ENCODE measurements at places on chromosomes 1 and 21.

GRCh38 chr1:200039849-200040474 is 12.5 kb downstream of the NR5A2 start:
- DNase-seq, result no peak

DNA sequence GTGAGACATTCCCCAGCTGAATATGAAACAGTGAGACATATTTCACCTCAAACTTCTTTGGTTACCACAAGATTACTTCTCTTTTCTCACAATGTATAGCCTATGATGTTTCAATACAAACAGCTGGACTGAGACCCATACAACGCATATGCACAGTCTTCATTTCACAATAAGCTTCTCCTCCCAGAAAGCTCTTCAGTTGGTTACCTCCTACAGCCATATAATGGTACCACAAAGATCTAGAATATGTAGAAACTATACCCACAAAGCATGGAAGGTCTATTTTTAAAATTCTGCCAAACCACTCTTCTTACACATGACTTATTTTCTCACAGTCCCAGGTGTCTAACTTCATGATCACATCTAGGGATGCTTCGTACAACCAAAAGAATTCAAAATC is 70.8 kb downstream of the JAK1 start:
- DNase-seq, result no peak

- DNase-seq, result no peak
These were observed 24.4 kb downstream of the KCNQ4 start for GRCh38 chr1:40808002-40808401.

- no peak for DNase-seq
These were observed 210.0 kb downstream of the GABPA start for GRCh38 chr21:25944672-25945213.

DNA sequence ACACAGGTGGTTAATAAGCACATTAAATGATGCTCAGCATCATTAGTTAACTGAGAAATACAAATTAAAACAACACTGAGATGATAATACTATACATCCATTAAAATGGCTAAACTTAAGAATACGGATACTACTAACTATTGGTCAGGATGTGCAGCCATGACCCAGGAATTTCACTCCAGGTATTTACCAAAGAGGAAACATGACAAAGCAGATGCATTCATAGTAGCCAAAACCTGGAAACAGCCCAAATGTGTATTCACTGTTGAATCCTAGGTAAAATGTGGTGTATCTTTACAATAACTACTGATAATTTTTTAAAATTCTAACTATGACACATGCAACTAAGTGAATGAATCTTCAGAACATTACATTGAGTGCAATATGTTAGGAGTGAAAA is 73.0 kb downstream of the PTPRC start:
- DNase-seq, result no peak

- no peak for DNase-seq
These were observed 29.7 kb downstream of the SSBP3 start for GRCh38 chr1:54376430-54377039.

- no peak for DNase-seq
These were observed 52.7 kb downstream of the GLUL start for GRCh38 chr1:182338806-182339370.

GRCh38 chr1:246216906-246217305 is 290.2 kb downstream of the SMYD3 start:
- DNase-seq, result no peak

- no peak for DNase-seq
These were observed 226.9 kb upstream of the IRF2BP2 start for GRCh38 chr1:234836776-234837357.

- no peak for DNase-seq
These were observed 28.5 kb downstream of the SLC16A1 start for GRCh38 chr1:112927462-112927990.

DNA sequence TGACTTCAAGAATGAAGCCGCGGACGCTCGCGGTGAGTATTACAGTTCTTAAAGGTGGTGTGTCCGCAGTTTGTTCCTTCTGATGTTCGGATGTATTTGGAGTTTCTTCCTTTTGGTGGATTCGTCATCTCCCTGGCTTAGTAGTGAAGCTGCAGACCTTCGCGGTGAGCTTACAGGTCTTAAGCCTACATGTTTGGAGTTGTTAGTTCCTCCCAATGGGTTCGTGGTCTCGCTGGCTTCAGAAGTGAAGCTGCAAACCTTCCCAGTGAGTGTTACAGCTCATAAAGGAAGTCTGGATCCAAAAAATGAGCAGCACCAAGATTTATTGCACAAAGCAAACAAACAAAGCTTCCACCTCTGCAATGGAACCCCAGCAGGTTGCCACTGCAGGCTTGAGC is 14.7 kb downstream of the LDLRAD1 start:
- DNase-seq, result no peak

DNA sequence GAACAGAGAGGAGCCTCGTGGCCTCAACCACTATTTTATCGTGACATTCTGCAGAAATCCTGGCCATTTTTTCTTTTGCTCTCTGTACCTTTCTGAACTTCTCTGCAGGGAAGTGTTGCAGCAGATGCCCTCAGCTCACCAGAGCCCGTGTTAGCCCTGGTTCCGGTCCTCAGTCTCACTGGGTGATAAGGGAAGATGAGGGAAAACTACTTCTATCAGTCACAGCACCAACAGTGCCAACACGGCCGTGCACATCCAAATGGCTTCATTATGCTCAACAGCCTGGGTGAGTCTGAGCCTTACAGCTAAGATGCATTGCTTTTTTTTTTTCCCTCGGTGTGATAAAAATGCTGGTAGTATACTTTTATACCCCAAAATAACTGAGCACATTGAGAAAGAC is 93.0 kb downstream of the KIF26B start:
- no peak for DNase-seq

DNA sequence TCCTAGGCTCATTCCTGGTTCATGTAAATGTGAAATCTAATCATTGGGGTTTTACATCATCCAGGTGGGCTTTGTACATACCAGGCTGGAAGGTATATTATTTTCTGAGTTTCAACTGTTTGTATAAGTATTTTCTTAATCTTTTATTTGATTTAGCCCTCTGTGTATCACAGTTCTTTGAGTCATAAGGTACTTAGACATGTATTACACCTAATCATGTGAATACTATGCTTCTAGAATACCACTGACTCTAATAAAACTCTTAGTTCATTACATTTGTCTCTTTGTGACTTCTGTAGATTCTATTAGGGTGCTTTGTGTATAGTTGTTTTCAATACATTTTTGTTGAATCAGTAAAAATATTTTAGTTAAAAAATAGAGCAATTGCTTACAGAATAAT is 92.8 kb downstream of the ZFYVE9 start:
- DNase-seq, result no peak

DNA sequence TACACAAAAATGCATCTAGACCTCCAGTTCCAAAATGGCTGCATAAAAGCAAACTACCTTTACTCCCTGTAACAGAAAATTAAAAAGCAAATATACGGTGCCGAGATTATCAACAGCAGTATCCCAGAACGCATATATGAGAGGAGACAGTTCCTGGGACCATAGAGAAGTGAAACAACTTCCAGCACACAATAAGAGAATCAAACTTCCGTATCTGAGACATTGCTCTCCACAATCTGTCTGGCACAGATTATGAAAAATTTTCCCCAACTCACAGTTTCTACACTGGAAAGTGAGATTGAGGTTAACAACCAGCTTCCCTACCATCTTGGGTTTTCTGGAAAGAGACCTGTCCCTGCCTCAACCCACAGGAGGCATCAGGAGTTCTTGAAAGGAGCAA is 47.2 kb upstream of the ST6GALNAC3 start:
- DNase-seq, result no peak

DNA sequence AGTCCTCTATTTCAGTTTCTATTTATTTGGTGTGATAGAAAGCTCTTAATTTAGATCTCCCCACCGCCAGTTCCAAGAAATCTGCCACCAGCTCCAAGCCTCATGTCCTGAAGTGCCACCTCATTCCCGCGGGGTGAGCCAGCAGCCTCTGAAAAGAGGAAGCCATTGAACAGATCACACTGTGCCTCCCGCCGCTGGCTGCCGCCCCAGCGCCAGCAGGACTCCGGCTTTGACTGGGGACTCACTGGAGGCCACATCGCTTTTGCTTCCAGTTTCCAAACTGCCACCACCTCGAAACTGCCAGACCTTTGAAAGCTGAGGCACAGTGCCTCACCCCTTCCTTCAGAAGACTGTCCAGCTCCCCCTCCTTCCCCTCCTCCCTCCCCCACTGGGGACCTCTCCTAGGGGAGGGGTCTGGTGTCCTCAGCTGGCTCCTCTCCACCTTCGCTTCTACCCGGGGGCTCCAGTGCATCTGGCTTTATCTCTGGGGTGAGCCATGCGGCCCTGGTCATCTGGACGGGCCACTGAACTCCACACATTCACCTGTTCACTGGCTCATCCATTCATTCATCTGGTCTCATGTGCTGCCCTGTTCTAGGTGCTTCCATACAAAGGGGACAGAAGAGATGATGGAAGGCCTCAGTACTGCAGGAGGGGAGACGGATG is 58.9 kb downstream of the VPS26C start:
- no peak for DNase-seq

DNA sequence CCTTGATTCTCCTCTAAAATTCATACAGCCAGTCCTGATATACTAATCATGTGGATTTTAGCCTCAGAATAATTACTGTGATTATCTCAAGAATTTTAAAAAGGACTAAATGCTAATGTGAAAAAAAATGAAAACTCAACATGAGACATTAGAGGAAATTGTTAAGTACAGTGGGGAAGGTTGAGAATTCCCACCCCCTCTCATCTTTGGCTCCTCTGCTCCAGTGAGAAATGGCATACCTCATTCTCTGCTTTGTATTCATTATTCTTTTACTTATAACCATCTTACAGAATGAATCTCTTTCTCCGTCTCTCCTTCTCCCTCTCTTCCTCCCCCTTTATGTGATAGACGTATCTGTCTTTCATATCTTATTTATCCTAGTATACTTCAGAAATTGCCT is 70.9 kb downstream of the DIRAS3 start:
- DNase-seq, result no peak

- no peak for DNase-seq
These were observed 186.6 kb downstream of the GRIK3 start for GRCh38 chr1:36847761-36848160.

- DNase-seq, result no peak
These were observed 12.4 kb upstream of the THRAP3 start for GRCh38 chr1:36211841-36212240.

- DNase-seq, result no peak
These were observed 81.2 kb downstream of the KCNN3 start for GRCh38 chr1:154788886-154789285.

DNA sequence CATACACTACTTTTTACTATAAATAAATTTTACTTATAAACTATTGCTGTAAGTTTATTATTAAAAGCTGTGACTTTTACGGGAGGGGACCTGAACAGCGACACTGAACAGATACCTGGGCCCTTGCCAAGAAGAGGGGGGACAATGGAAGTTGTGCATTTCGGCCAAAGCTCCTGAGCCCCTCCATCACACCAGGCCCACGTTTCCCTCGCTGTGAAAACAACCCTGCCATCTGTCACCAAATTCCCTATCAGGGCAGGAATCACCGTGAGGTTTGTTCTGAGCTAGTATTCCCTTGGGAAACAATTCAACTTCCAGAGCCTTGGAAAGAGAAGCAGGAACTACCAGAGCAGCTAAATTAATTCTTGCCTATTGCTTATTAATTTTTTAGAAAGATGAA is 37.0 kb downstream of the VTCN1 start:
- DNase-seq, result no peak

DNA sequence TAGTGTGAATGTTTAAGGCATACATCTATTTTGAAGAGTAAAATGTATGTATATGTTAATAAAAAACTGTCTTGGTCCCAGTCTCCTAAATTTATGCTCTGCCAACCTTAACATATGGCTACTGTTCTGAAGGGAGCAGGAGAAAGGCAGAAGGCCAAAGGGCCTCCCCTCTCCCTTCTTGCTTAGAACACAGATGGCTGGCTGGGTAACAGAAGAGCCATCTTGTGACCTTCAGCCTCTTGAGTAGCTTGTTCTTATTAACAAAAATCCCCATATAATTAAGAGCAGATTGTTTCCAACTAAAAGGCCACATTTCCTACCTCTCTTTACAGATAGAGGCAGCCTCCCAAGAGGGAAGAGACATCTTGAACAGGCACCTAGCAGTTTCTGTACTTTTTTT is 36.1 kb downstream of the EPB41 start:
- DNase-seq, result no peak

- peak; percentile 86 for DNase-seq
These were observed at the start of gene DNALI1 for GRCh38 chr1:37556712-37557196. DNALI1 (plus strand) TSS chr1:37556940; CDS start chr1:37556995, 55 bp downstream.

DNA sequence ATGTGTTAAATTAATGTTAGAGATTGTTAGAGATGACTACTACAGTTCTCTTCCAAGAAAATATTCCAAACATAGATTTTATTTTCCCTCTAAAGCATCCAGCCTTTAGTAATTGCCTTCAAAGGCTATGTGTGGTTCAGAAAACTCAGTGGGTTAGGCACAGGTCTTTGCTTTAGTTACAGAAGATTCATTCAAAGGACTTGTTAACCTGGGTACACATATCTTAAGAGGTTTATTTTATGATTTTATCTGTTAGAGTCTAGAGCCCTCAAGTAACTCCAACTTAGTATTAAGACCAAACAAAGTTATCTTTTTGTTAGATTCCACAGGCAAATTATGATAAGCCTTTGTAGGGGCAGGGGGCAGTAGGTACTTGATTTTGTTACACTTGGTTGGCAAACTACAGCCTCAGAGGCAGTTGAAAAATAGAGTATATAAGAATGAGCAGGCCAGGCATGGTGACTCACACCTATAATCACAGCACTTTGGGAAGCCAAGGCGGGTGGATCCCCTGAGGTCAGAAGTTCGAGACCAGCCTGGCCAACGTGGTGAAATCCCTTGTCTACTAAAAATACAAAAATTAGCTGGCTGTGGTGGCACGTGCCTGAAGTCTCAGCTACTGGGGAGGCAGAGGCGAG is 37.9 kb downstream of the CXADR start:
- DNase-seq, result no peak

DNA sequence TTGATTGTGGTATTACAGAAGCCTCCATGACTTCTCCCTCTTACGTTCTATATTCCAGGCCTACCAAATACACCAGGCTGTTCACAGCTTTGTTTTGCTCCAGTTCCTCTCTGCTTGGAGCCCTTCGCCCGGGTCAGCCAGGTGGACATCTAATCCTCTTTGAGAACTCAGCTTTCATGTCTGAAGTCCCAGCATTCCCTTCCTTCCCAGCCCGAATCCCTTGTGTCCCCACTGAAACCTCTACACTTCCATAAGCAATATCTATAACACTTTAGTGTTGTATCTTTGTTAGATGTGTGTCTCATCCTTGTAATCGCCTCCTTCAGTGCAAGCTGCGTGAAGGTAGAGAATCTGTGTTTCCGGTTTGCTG is 1.9 kb downstream of the RNF11 start:
- no peak for DNase-seq

GRCh38 chr1:41498804-41499203 is 14.3 kb upstream of the EDN2 start:
- no peak for DNase-seq

GRCh38 chr1:116234429-116234828 is 123.2 kb downstream of the MAB21L3 start:
- DNase-seq, result no peak

Data from NCI-H1930 (cell line).